Activated T-cell treated with anti-CD3 and anti-CD28 coated beads, Interleukin-2, amount 50 U/mL, for 4 hours (primary cell): ENCODE measurements at places on chromosomes 13 and 19. TPM values are rescaled to one million over a fixed set of nuclear protein-coding genes. Genes with fewer than 3 reads are reported as not detected.

- DNase-seq, result no peak
These were observed 113.0 kb downstream of the UFM1 start for GRCh38 chr13:38462605-38463004.

CEACAM20 gene
- total RNA-seq, result not detected

IGSF23 gene
- not detected for total RNA-seq

LRRC63 gene
- not detected for total RNA-seq

ADGRE3 gene
- not detected for total RNA-seq
